D341Med (cell line): ENCODE measurements at places on chromosomes 16 and 17.

GRCh38 chr17:4229627-4230541 lies 33.9 kb downstream of the ANKFY1 start:
- DNase-seq: no peak

DNA sequence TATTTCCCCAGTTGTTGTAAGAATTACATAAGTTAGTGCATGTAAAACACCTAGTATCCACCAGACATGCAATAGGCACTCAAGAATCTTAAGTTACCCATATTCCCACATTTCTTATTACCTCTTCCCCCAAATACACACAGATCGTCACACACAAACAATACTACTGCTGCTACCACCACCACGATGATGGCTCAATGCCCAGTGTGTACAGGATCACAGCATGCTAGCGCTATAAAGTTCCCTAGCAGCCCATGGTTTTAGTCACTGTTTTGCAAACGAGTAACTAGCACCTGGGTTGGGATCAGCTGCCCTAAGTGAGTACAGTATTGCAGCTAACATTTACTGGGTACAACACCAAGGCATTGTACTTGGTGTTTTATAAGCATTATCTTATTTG lies 411.7 kb downstream of the UTP18 start:
- no peak for DNase-seq

GRCh38 chr16:78154729-78155461 lies 55.4 kb downstream of the WWOX start:
- DNase-seq: no peak

GRCh38 chr17:41624208-41625101 lies at the start of gene KRT17:
TSS of gene KRT17 (minus strand) at chr17:41624575. CDS start at chr17:41624509, 66 bp downstream.
- no peak for DNase-seq

GRCh38 chr17:11935734-11936406 lies 61.4 kb downstream of the ZNF18 start:
- peak; percentile 35 for DNase-seq
